ENCODE measurements at places on chromosomes 7 and 10.
A peak's percentile ranks its signal among the peaks of the same experiment; 100 is the strongest.

DNA sequence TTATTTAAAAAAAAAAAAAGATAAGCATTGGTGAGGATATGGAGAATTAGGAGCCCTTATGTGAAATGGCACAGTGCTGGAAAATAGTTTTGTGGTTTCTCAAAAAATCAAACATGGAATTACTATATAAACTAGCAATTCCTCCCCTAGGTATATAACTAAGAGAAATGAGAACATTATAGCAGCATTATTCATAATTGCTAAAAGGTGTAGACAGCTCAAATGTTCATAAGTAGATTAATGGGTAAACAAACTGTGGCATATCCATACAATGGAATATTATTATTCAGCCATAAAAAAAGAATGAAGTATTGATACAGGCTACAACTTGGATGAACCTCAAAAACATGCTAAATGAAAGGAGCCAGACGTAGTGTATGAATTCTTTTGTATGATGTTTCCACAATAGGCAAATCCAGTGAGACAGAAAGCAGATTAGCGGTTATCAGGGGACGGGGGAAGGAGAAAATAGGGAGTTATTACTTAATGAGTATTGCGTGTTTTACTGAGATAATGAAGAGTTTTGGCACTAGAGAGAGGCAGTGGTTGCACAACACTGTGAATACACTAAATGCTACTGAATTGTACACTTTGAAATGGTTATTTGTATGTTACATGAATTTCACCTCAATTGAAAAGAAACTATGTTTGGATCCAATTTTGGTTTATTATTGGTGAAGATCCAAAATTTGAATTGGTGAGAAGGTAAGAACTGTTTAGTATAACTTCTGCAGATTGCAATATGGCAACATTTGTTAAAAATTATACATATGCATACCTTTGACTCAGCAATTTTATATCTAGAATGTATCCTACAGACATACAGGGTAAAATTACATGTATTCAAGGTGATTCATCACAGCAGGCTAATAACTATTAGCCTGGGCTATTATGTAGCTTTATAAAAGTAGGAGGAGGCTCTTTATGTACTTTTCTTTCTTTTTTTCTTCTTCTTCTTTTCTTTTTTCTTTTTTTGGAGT is 69.7 kb downstream of the VCL start:
- DNase-seq = no peak

DNA sequence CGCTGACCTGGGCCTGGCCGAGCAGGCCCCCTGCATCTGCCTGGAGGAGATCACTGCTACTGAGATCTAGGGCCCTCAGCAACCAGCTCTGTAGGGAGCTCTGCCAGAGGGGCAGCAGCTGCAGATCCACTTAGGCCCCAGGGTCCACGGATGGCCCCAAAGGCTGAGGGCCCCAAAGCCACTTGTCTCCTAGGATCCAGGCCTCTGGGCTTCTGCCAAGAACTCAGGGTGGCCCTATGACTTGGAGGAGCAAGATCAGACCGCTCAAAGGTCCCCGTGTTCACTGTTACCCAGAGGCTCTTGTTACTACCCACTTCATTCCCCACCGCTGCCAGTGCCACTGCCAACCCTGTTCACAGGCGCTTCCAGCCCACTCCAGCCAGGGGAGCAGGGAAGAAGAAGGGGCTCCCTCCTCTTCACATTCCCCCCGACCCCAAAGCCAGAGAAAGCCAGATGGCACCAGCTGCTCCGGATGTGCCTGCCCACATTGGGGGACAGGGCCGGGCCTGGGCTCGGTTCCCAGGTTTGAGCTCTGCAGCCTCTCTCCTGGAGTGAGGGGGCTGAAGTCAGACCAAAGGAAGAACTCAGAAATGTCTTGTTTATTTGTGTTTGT is 7.6 kb downstream of the LZTS2 start:
- no peak for DNase-seq

DNA sequence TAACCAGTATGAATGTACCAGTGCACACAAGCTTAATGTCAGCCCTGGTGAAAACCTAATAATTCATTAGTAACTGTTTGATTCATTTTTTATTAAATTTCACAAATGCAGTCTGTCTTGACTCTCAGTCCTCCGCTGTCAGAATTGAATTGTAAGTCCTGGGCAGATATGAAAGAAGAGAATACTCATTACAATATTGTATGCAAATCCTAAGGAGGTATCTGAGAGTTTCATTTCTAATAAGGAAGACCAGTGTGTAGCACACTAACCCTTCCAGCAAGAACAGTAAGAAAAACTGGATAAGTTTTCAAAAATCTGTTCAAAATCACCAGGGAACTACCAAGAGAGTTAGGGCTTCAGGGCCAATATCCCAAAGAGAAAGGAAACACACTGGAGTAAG is 652.1 kb downstream of the SUGCT start:
- DNase-seq = no peak

- no peak for DNase-seq
Observed at GRCh38 chr7:134996097-134996550, 9.8 kb downstream of the AGBL3 start.

- no peak for DNase-seq
Observed at GRCh38 chr10:28326516-28327490, 23.9 kb upstream of the MPP7 start.

GRCh38 chr10:95363303-95363912 is 72.6 kb upstream of the PDLIM1 start:
- DNase-seq = peak; percentile 67

DNA sequence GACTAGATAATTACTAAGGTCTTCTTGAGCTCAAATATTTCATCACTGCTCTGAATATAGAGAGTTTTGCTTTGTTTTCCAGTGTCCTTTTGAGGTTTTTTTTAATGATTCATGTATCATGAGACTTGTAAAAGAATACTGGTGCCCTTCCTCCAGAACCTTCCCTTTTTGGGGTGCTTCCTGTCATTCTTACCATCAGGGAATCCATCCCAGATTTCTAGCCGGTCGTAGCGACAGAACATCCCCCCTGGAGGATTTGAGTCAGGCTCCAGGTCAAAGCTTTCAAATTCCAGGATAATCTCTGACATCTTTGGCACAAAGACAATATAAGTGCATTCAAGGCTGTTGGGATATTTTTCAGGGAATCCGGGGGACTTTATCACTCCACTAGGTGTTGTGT is 71.0 kb downstream of the NRP1 start:
- no peak for DNase-seq

DNA sequence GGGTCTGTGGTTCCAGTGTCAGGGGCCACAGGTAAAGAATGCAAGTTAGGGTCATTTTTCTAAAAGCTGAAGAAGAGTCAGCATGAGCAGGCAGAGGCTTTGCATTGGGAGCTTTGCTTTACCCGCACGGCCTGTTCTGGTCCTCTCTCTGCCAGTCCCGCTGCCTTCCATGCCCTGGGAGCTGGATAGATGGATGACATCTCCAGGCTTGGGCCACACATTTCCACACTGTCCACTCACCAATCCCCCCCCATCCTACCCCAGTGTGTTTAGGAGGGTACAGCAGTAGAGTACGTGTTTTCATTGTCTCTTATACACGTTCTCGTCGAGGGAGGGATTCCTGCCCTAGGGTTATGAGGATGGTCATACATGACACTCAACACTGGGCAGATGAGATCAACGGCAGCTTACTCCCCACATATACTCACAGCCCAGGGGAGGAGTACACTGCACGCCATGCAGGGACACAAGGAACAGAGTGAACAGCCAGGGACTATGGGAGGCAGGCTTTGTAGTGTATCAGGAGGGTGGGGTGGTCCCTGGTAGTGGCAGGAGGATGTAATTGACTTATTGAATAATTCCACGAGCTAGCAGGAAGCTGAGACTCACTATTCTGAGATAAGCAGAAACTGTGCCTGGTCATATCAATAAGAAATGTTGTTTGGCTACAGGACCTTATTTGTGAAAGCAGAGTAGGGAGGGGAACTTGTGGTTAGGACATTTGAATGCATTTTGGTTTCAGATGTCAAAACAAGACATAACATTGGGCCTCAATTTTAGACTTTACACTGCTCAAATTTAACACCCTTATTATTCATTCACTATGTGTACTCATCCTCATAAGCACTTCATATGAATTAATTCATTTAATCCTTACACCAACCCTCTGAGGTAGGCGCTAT is 36.6 kb downstream of the PLPP4 start:
- no peak for DNase-seq

DNA sequence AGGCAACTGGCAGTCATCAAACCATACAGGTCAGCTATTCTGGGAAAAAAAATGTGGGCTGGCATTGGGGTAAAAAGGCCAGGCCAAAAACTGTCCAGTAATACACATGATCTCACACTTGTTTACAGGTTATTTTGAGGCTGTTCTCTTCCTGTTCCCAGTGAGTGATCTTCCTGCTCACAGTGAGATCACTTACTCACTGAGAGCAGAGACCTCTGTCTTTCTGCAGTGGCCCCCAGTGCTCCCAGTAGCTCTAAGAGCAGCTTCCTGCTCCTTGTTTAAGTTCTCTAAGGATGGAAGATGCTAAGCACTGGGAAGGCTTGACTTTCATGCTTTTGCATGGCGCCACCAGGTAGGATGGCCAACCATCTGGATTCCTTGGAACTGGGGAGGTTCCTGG is 93.5 kb upstream of the KIAA1217 start:
- DNase-seq = no peak

- DNase-seq = no peak
Observed at GRCh38 chr7:85078181-85078580, 108.7 kb downstream of the SEMA3D start.

DNA sequence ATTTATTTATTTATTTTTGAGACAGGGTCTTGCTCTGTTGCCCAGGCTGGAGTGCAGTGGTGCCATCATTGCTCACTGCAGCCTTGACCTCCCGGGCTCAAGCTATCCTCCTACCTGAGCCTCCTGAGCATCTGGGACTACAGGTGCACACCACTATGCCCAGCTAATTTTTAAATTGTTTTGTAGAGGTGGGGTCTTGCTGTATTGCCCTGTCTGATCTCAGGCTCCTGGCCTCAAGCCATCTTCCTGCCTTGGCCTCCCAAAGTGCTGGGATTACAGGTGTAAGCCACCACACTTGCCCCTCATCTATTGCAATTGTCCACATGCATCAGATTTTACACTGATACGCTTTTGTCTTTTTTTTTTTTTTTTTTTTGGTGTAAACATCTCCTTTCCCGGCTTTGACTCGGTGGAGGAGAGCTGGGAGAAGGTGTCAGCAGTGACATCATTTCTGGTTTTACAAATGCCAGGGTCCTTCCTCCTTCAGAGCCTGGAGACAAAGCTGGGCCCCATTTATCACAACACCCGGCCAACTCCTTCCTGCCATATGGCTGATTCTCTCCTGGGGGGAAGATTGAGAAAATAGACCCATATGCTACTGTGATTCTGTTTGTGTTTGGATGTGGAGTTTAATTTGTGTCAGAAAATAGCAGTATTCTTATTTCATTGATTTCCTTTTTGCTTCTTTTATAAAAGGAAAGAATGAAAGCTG is 61.3 kb downstream of the GALNT17 start:
- no peak for DNase-seq

DNA sequence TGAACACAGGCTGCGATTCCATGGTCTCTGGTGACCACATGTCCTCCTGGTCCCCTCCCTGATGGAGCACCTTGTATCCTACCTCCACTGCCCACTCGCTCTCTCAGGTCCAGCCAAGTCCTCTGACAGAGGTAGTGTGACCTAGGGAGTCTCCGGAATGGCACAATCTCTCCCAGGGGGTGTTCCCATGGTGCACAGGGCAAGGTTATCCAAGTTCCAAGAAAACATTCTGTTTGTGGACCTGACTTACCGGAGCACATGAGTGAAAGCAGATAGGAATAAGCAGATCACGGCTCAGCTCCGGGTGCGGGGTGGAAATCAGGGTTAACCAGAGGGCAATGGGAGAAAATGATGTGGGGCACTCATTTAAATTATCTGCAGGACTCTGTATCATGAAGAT is 45.8 kb upstream of the INSIG1 start:
- DNase-seq = no peak

DNA sequence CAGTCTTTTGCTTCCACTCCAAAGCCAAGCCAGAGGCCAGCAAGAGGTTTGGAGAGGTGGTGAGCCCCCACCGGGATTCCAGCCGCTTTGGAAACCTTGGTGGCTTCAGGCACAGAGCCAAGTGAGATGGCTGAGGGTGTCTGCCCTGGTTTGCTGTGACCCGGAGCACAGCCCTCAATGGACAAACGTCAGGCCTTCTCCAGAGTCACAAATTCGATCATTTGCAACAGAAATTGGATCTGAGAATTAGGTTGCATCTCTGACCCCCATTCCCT is 885 bp upstream of the NKX1-2 start:
- DNase-seq = no peak
